Neural crest cell (in vitro differentiated cells): ENCODE measurements at places on chromosomes 16 and 17.
A peak's percentile ranks its signal among the peaks of the same experiment; 100 is the strongest.

DNA sequence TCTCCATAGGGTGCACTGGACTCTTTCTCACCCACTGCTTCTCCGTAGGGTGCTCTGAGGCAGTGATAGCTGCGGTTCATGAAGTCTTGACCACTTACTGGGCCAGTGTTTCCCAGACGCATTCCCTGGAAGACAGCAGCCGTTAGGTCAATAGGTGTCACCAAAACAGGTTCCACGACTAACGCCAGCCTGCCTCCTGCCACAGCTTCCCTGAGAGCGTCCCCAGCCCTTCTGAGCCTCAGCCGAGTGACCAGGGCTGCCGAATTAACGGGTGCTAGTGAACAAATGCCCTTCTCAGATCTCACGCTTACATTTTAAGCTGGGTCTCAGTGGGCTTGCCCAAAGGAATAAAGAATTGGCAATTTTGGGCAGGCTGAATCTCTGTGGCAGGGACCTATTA is 188.7 kb upstream of the TNRC6C start:
- DNase-seq = no peak

- DNase-seq = no peak
Measured at GRCh38 chr16:57897053-57897784, 73.7 kb downstream of the CNGB1 start.

DNA sequence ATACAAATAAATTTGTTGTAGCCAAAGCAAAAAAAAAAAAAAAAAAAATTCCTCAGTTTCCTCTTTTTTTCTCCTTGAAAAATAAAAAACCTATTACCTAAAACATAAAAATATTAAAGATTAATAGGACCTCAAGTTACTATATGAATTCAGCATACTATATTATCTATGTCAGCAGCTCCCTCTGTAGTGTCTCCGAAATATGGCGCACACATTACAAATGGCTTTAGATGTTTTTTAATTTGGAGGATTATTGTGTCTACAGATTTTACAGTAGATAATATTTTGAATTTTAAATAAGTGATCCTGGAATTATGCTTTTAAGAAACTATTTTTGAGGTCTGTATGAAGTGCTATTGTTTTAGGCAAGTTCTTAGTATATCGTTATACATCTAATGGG is 94.4 kb downstream of the NLK start:
- DNase-seq = no peak

DNA sequence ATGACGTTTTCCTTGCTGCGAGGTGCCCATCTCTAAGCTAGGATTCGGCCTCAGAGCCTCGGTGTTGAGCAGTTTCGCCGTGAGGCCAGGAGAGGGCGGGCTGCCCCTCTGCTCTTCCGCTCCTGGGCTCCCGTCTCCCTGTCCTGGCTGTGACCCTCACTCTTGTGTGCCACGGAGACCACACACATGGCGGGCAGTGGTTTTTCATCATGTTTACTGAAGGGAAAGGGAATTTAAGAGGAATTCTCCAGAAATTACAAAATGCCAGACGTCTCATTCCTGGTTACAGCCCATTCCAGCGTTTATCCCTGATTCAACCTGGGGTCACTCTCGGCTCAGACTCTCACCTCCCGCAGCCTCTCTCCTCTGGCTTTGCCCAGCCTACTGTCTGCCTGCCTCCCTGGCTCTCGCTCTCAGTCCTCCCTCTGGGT is 96.8 kb upstream of the ELAC2 start:
- DNase-seq = peak; percentile 59

DNA sequence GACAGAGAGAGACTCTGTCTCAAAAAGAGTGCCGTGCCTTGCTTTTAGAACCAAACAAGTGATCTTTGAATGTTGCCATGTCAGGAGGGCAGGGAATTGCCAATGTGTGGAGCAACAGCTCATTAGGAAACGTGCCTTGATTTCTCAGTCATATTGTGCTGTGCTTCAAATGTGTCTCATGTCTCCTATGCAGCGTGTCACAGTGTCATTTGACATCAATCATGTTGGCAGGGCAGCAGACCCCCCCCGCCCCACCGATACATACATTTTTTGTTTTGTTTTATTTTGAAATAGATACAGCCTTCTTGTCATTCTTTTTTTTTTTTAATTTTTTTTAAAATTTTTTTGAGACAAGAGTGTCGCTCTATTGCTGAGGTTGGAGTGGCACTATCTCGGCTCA is 22.1 kb downstream of the MRC2 start:
- DNase-seq = no peak

DNA sequence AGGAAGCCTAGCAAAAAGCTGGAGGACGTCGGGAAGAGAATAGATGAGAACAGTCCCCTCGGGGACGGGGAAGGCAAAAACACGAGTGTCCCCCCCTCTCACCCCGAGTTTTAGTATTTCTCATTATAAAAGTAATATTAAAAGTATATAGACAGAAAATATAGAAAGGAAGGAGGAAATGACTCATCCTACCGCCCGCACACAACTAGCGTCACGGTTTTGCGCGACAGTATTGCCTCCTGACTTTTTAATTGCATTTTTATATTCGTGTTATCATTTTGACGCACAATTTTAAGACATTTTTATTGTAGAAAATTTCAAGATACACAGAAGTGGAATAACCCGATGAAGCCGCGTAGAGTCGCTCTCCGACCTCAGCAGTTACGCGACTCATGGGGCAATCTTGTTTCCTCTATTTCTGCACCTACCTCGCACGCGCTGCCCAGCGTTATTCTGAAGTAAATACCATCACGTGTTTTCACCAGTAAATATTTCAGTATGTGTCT is 652 bp upstream of the SLC25A19 start:
- DNase-seq = no peak

DNA sequence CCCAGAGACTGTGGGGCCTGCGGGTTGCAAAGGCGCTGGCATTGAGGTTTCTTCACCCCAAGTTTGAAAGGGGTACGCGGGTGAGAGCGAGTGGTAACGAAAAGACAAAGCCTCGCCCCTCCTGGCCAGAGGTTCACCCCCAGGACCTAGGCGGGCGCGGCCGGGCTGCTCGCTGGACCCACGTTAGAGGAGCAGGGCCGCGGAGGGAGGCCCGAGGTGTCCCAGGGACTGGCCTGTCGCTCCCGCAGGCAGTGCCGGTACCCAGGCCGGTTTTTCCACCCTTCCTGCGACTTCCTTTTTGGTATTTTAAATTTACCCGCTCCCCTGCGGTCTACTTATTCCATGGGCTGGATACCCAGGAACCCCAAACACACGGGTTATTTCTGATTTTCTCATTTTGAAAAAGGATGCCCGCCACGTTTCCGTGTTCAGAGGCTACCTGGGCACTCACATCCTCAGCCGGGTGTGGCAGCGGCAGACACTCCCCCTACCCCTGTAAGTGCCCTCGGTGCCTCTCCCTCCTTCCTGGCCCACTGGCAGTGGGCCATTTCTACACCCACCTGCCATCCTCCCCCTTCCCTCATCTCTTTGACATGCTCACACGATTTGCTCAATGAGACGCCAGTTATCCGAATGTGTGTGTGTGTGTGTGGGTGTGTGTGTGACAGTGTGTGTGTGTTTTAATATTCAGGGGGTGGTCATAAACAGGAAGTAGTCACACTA is 1.6 kb upstream of the FOXL1 start:
- DNase-seq = no peak

DNA sequence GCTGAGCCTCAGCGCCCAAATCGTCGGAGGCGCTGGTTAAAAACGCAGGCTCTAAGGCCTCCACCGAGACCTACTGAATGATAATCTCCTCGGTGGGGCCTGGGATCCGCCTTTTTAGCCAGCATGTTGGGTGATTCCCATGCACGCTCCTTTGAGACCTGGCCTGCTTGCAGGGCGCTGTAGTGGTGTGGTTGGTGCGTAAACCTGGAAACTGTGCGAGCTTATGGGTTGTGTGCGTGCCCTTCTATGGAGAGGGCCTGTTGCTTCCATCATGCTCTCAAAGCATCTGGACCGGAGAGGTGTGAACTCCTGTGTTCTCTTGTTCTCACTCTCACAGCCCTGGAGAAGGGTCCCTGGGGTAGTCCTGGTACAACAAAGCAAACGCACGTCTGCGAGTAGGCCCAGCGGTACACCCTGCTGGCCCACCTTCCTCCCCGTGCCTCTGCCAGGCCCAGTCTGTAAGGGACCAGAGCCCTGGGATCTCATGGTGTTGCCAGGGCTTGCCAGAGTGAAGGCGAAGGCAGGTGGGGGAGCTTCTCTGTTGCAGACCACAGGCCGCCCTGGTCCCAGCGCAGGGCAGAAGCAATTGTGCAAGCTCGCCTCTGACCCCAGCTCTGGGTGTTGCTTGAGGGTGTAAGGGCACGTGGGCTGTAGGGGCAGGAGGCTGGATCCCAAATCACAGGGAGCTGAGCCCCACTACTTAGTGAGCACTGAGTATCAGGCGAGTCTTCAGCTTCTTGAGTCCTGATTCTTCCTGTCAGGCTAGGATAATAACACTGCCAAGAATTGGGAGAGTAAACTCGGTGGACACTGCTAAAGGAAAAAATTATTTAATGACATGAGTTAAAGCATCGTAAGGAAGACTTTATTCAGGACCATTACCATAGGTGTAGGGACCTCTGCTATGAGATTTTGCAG is 879 bp upstream of the LRRC75A start:
- no peak for DNase-seq

- DNase-seq = peak; percentile 9
Measured at GRCh38 chr17:54891176-54891821, 9.4 kb upstream of the TOM1L1 start.

- DNase-seq = no peak
Measured at GRCh38 chr16:80045861-80046260, 445.3 kb upstream of the MAF start.

DNA sequence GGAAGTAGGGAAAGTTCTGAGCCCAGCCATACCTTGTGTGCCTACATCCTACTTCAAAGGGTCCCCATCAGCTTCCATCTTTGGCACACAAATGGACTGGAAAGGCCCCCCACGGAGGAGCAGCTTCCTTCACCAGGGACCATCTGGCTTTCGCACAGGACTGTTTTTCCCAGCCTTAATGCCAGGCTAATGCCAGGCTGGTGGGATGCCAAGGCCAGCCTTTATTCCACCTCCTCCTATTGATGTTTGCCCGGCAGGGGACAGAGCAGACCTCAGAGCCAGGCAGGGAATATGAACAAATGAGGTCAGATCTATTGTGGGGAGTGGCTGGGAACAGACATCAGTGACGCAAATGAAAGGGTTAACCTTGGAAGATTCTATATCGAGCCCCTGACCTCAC is 5.7 kb downstream of the GPR179 start:
- no peak for DNase-seq

GRCh38 chr16:11562941-11563340 is 23.8 kb downstream of the LITAF start:
- no peak for DNase-seq

GRCh38 chr16:12527071-12527470 is 276.6 kb downstream of the CPPED1 start:
- DNase-seq = no peak

DNA sequence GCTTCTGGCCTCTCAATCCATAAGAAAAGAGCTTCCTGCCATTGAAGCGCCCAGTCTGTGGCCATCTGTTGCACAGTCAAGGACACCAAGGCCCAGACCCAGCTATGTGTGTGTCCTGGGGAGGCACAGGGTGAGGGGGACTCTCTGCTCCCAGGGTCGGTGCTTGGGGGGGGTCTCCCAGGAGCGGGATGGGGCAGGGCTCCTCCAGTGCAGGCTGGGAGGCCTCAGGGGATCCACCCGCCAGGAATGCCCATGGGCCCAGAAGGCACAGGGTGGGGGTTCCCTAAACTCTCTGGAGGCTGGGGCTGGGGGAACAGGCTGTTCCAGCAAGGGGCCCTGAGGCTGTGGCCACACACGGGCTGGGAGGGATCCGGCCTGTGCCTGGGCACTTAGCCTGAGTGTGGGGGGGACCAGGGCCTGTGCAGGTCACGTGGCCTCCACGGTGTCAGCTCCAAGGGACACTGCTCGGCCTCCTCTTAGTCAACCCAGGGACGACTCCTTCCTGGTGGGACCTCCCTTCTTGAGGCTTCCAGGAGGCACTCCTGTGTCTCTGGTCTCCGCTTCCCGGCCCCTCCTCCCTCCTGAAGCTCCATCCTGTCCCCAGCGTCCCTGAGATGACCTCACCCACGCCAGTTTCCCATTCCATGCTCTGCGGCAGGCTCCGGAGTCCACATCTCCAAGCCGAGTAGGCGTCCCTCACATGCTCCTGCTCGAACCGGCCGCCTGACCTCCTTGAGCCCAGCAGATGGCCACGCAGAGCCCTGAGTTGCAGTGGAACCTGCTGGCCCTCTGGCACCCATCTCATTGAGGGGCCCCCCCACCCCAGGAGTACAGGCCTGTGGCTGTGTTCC is 23.1 kb upstream of the BAHCC1 start:
- no peak for DNase-seq

- no peak for DNase-seq
Measured at GRCh38 chr17:72531729-72532128, 410.9 kb downstream of the SOX9 start.

- DNase-seq = no peak
Measured at GRCh38 chr16:68470461-68471150, 22.3 kb upstream of the SMPD3 start.

DNA sequence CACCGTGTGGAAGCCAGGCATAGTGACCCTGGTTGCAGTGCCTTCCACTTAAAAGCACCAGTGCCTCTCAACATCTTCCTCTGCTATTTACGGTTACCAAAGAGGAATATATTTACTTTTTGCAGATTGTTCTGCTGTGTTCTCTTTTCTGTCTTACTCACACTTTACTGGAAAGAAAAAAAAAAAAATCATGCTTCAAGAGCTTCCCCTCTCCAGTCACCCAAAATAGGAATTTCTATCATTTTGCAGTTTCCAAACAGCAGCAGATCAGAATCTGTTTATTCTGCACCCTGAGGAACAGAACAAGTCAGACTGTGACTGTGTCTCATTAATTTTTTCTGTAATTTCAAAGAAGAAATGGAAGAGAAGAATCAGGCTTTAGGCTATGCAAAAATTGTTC is 96.1 kb downstream of the KCNJ2 start:
- no peak for DNase-seq
